ENCODE measurements at places on chromosomes 3 and 15.

DNA sequence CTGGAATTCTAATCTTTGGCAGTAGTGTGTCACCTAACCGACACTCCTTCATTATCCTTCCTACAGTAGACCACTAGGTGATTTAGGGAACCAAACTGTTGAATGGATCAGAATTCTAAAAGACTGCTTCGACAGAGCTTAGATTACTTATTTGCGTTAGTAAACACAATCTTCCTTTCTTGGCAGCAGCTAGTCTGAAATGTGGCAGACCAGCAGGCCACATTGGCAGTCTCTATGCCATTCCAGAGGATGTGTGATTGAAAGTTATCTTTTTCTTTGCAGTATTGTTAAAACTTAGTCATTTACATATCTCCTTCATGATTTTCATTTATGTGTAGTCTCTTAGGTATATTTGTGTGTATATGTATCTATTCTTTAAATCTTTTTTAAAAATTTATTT lies 23.6 kb downstream of the MBNL1 start:
- DNase-seq, result no peak

DNA sequence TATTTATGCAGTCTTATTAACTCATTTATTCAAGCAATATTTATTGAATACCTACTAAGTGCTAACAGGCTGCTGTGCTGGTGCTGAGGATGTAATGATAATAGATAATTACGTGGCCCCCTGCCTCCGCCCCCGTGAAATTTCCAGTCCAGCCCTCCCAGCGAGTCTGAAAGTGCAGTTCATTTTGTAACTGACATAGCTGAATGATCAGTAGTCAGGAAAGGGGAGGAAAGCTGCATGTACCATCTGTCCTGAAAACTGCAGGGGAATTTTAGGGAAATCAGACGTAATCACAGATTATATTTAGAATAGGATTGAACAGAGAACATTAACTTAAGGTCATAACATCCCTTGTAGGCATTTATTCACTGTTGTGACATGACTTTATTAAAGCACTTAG lies 736.8 kb downstream of the MCTP2 start:
- DNase-seq, result no peak

- no peak for DNase-seq
Observed at GRCh38 chr3:83738202-83738601, 1220.6 kb upstream of the CADM2 start.

GRCh38 chr15:80568876-80569605 lies 126.1 kb upstream of the ABHD17C start:
- DNase-seq, result no peak

- DNase-seq, result no peak
Observed at GRCh38 chr3:117563063-117563462, 853.5 kb downstream of the TUSC7 start.

GRCh38 chr3:179278151-179278550 lies 27.2 kb upstream of the KCNMB3 start:
- no peak for DNase-seq

DNA sequence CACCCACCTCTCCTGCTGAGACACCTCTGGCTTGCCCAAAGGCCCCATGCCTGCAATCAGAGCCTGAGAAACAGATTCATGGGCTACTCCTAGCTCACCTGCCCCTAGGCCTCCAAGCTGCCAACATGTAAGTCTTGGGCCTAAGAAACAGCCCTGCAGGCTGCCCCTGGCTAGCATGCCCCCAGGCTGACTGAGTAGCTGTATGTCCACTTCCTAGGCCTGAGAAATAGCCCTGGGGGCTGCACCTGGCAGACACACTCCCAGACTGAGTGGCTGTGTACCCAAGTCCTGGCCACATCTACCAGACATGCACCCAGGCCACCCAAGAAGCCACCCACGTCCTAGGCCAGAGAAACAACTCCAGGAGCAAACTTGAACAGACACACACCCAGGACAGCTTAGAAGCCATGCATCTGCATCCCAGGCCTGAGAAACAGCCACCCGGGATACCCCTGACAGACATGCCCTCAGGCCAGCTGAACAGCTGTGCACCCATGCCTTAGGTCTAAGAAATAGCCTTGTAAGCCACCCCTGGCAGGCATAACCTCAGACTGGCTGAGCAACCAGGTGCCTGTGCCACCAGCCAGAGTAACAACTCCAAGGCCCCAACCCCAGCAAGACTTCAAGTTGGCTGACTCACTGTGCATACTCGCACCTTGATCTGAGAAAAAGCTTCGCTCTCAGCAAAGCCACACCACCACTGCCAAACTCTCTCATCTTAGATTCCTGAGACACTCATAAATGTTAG lies 12.0 kb upstream of the NRG4 start:
- DNase-seq, result no peak

DNA sequence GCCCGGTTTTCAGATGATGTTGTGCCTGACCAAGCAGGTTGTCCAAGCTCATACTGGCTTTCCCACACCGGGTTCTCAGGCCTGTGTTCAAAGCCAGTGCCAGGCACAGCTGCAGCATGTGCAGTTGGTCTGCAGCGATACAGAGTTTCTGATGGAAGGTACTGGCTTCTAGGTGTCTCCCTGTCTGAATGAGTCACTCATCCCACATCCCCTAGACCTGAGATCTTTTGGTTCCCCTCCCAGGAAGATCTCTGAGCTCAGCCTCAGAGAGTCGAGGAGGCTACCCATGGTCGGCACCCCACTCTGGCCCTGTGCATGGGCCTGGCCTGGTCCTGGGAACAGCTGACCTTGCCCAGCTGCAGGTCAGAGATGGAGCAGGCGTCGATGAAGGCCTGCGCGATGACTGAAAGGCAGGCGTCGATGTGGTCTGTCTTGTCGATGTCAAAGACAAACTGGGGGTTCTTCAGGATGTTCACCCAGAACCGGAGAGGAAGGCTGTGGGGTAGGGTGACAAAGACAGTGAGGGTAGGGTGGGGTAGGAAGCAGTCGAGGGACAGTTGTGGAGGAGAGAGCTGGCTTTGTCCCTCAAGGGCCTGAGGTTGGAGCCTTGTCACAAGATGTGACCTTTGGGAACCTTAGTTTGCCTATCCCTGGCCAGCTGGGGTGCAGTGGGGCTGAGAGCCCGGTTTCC lies 15.3 kb downstream of the H1-8 start:
- DNase-seq, result no peak

GRCh38 chr3:29922992-29923746 lies 642.3 kb downstream of the RBMS3 start:
- no peak for DNase-seq

DNA sequence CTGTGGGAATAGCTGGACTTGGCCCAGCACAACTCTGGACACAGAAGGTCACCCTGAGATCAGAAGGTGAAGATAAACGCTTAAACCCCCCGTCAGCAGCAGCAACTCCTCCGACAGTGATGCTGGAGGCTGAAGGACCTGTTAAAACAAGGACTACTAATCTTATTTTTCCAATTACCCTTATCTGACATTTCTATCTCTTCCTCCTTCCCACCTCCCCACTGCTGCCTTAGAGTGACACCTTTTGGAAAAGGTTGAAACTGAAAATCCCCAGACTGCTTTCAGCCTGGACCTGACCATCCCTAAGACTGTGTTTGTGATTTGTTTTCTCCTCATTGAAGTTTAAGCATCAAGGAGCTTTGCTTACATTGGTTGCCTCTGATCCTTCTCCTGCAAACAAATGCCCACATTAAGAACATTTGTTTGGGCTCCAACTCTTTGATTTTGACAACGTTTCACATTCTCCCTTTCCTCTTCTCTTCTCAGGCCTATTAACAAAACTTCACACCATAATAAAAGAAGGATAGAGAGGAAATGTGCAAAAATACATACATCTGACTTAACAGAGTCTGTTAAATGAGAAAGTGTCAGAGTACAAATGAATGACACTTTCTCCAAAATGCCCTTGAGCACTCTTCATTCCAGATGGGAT lies 410.6 kb upstream of the WNT5A start:
- no peak for DNase-seq

DNA sequence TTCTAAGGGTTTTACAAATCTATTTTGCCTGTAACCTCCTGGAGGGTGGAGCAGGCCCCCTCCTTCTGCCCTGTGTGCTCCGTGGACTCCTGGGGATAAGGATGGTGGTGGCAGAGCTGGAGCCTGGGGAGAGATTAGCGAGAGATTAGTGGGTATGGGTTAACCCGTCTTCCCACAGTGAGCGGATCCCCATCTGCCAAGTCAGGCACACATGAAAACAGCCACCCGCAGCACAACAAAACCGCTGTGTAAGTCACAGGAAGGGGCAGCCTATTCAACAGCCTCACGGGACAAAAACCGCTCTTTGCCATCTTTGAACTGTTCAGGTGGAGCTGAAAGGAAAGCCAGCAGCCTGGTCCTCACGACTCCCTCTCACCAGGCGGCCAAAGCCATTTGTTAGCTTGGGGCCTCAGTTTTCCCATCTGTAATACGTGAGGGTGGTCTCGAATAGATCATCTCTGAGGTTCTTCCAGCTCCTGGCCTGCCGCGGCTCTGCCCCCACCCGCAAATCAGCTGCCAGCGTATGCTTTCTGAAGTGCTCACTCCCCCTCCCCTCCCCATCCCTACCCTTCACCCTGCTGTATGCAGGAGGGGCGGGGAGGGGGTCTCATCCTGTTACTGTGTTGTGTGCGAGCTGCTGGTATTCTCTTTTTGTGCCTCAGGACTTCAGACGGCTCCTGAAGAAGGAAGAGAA lies 43.6 kb downstream of the PDIA5 start:
- DNase-seq, result no peak

DNA sequence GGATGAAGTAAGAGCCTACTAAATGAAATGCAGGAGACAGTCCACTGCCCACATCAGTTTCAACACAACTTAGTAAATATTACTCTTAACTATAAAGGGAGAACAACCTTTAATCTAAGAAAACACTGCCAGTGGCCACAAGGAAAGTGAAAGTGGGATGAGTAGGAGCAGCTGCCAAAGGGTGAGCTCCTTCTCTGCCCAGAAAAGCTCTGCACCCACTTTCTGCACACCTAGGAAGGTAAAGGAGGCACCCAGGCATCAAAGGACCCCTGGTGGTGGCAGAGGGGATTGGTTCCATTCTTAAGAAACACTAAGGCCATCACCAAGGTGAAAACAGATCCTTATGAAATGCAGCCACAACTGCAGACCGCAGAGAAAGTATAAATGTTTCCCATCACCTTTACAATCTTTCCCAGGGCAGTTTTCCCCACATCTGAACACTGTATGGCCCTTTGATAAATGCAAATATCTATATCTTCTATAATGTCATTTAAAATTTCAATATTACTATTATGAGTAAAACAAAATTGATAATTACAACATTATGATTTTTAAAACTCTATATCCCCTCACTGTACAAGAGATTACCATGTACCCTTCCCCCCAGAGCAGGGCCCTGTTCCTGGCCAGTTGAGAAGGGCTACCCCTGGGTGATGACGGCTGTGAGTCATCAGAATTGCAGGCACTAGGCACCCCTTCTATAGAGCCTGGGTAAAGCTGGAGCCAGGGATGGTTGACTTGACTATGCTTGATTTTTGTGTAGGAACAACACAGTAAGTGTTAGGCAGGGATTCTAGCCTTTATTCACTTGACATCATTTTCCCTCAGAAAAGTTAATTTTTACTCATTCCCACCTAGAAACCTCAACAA lies 92.0 kb downstream of the SNRK start:
- peak; percentile 27 for DNase-seq

DNA sequence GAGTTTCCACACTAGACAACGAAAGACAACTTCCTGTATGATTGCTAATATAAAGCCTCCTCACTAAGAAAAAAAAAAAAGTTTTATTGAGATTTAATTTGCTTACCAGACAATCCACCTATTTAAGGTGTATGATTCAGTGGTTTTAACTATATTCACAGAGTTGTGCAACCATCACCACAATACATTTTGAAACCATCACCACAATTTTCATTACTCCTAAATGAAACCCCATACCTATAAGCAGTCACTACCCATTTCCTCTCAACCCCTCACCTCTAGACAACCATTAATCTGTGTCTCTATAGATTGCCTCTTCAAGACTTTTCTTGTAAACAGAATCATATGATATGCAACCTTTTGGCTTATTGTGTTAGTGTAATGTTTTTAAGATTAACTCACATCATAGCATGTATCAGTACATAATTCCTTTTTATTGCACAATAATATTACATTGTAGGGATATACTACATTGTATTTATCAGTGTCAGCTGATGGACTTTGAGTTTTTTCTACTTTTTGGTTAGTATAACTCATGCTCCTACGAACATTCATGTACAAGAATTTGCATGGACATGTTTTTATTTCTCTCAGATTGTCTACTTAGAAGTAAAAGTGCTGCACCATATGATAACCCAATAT lies 339.7 kb downstream of the NLGN1 start:
- DNase-seq, result no peak

DNA sequence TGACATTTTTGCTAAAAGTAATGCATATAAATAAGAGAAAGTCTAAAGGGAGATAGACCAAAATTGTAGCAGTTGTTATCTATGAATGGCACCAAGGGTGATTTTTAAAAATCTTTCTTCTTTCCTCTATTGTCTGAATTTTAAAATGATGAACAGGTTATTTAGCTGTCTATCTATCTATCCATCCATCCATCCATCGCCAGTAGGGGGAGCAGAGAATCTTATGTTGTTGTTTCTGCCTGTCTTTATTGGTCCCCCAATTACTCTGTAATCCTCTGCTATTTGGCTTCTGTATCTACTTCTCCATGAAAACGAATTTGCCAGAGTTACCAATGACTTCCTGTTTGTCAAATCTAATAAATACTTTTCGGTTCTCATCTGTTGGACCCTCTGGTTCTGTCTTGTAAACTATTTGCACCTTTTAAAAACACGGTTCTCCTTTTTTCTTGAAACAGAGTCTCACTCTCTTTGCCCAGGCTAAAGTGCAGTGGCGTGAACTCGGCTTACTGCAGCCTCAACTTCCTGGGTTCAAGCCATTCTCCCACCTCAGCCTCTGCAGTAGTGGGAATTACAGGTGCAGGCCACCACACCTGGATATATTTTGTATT lies 86.0 kb downstream of the ECT2 start:
- DNase-seq, result no peak

GRCh38 chr15:65067645-65068402 lies at the start of gene RASL12:
Gene RASL12, minus strand, starts transcription at chr15:65067991. Its CDS starts 156 bp downstream, at chr15:65067835.
- no peak for DNase-seq

DNA sequence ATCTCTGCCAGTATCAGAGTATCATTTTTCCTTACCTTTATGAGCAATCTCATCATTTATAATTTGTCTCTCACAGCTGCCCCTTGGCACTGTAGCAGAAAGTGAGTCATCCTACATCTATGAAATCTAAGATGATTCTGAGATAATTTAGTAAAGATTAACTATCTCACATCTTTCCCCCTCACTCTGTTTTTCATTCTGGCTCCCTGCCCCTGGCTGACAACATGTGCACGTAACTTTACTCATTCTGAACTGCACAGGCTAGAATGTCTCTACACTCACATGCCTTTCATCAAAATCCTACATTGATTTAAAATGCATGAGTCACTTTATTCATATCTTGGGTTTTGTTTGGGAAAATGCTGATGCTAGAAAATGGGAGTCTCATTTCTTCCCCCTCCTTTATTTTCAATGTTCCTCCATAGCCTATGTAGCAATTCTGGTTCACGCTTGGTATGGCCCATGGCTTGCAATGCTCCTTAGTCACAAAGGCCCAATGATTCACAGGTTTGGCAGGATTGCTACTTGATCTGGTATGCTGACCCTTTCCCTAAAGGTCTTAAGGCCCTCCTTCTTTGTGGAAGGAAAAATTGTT lies 838.5 kb downstream of the TUSC7 start:
- no peak for DNase-seq

- DNase-seq, result no peak
Observed at GRCh38 chr3:134658555-134658954, 7.7 kb upstream of the KY start.

- DNase-seq, result no peak
Observed at GRCh38 chr3:37849146-37849923, 12.3 kb upstream of the CTDSPL start.

Data from stimulated activated naive B cell treated with anti-CD40 and anti-IgM and Interleukin-4, amounts not matched to agents 10 μg/mL and 1 μg/mL and 100 μg/mL, for 72 hours (primary cell).